ENCODE measurements at places on chromosomes 6 and 20.

DNA sequence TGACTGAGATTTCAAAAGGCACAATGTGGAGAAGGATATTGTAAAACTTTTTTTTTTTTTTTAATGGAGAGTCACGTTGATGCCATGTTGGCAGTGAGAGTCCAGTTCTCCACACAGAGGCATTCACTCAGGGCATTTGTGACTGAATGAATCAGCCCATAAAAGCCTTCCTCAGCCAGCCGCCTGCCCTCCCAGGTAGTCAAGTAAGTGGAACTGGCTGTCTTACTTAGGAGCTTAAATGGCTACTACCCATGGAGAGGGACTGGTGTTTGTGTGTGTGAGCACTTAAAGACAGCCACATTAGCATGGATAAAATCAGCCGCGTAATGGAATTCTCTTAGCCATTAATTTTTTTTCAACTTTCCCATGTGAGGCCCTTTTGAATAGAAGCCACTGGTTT lies 12.6 kb downstream of the AAR2 start:
- no peak for DNase-seq

GRCh38 chr6:91710342-91710741 lies 1123.5 kb upstream of the MAP3K7 start:
- no peak for DNase-seq

DNA sequence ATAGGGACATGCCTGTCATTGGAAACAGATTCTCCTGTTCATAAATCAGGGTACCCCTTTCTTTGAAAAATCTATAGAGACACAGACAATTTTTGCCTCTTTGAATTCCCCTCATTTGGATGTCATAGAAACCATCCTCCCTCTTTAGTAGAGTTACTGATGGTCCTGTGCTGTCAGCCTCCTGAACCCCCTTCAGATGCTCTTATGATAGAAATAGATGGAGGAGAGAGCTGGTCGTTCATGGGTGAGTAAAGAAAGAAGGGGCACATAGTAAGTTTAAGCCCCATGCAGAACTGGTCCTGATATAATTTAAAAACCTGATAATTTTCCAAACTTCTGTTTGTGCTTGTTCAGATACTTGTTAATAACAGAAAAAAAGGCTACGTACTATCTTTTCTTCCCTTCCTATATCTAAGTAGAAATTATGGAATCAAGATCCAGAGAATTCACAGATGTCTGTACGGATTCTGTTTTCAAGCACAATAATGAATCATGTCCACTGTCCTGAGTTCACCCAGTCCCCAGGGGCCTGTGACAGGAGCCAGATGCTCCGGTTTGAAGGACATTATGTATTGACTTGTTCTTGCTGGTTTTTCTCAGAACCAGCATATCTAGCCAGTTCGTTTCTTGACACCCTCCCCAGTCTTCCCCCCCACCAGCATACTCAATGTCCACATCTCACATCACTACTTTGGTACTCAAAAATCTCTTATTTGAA lies 78.1 kb downstream of the NCOA7 start:
- no peak for DNase-seq

GRCh38 chr20:3730803-3731672 lies 1.4 kb upstream of the HSPA12B start:
- no peak for DNase-seq

DNA sequence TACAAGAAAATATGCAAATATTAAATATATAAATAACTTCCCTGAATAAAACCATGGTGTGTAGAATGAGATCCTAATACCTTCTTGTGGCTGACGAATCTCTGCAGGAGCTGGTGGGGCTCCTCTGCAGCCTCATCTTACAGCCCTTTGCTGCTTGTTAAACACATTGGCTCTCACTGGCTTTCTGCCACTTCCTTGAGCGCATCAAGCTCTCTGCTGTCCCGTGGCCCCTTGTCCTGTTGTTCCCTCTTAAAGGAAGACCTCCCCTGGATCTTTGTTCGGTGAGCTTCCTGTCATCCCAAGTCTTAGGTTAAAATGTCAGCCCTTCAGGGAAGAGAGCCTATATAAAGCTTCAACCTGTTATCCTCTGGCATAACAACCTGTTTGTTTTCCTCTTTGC lies 519.6 kb downstream of the DOK5 start:
- DNase-seq: no peak

DNA sequence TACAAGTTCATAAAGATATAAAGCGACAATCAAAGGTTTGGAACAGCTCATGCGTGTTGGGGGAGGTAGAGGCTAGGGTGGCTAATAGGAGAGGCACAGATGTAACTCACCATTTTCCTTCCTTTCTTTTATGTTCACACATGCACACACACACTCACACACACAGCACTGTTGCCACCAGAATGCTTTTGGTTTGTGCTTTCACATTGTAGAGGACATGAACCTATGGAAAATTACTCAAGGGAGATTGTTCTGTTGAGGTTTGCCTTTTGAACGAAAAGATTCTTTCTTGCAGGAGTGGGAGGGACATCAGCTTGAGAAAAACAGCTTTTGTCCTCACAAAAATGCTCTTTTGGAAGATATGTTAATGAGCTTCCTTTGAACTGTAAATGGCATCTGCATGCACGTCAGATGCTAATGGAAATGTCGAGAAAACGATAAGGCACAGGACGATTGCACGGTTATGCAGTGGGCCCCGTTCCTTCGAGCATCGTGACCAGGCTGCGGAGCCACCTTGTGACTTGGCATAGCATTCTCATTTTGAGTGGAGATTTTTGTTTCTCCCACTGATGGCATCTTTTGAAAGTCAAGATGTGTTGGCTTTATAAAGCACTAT lies 724.1 kb downstream of the KIF16B start:
- no peak for DNase-seq

GRCh38 chr6:19602434-19603013 lies 234.6 kb upstream of the ID4 start:
- DNase-seq: no peak

GRCh38 chr6:170107606-170108222 lies 183.2 kb downstream of the DLL1 start:
- no peak for DNase-seq

GRCh38 chr6:45156075-45156474 lies 172.1 kb upstream of the RUNX2 start:
- DNase-seq: no peak

DNA sequence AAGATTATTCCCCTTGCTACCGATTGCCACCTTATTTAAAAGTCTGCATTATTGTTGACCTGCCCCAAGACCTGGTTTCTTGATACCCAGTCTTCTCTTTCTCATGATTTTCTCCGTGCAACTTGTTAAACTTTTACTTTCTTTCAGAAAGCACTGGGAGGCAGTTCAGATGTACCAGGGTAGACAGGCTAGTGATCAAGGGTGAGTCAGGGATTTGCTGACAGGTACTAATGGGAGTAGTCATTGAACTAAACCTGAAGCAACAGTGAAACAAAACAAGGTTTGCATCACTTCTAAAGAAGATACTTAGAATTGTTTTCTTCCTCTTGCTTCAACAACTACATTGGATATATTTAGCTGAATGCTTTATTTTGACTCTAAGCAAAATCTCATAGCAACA lies 124.4 kb downstream of the KCNQ5 start:
- peak; percentile 26 for DNase-seq

DNA sequence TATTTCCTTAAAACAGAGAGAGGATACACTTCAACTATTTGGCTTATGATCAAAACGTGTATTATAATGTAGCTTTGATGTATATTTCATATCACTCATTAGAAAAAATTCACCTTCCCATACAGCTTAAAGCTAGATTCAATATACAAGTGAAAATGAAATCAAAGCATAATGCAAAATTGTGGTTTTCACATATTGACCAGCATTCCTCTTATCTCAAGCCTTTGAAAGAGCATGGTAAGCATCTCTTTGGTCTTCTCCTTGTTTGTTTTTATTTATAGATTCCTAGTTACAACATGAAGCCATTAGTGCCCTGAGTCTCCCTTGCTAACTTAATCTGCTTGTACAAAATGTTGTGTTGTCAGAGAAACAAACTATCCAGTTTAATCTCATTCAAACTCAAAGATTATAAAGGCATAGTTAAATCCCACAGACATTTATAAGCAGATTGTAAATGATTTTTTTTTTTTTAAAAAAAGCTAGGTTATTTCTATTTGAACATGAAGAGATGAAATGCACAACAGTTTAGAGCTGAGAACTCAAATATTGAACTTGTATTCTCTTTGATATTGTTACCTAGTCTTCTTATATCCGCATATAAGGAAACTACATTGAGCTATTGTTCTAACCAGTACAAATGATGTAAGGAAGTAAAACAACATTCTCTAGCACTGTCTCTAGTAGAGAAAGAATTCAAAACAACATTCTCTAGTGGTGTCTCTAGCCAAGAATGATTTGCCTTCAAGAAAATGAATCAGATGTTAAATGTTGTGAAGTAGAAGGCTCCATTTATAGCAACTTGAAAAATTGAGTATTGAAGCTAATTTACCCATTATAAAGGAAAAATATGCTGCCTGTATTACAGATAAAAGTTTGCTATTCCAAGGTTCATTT lies 31.2 kb upstream of the SMIM28 start:
- DNase-seq: no peak

DNA sequence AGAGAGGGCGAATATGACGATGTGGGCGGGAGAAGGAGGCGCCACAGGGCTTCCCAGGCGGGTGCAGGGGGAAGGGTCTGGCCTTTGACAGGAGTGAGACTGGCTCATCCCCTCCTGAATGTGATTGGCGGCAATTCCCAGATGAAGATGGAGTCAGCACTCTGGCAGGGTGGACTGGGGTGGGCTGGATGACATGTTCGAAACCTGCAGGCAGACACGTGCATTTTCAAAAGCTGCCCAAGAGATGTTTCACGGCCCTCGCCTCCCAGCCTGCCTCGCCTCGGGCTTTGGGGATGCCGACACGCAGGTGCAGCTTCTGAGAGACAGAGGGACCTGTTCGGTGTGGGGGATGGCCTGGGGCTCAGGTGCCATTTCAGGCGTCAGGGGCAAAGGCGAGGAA lies 66.8 kb upstream of the AFDN start:
- no peak for DNase-seq

GRCh38 chr20:40703975-40704530 lies 15.0 kb upstream of the MAFB start:
- no peak for DNase-seq

DNA sequence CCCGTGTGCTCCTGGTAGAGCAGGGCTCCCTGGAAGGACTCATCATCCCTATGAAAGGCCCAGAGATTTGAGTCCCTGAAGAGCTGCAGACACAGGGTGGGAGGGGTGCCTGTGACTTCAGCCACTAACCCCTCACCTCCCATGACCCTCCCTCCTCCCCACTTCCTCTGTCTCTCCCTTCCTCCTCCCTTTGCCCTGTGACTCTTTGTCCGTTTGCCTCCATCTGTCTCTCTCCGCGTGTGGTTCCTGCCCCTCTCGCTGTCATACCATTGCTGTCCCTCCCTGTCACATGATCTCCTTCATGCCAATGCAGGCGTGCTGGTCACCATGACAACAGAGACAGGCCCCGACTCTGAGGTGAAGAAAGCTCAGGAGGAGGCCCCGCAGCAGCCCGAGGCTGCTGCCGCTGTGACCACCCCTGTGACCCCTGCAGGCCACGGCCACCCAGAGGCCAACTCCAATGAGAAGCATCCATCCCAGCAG lies 19.0 kb downstream of the EPB41L1 start:
- peak; percentile 71 for DNase-seq

- DNase-seq: no peak
These were observed 103.0 kb upstream of the MOCS1 start for GRCh38 chr6:40037271-40037670.

DNA sequence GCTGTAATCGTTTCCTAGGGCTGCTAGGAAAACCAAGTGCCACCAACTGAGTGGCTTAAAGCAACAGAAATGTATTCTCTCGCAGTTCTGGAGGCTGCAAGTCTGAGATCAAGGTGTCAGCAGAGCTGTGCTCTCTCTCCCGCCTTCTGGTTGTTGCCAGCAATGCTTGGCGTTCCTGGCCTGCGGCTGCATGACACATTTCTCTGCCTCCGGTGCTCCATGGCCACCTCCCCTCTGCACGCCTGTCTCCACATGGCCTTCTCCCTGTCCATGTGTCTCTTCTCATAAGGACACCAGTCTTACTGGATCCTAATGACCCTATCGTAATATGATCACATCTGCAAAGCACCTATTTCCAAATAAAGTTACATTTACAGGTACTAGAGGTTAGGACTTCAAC lies 91.7 kb upstream of the AKAP12 start:
- DNase-seq: no peak

DNA sequence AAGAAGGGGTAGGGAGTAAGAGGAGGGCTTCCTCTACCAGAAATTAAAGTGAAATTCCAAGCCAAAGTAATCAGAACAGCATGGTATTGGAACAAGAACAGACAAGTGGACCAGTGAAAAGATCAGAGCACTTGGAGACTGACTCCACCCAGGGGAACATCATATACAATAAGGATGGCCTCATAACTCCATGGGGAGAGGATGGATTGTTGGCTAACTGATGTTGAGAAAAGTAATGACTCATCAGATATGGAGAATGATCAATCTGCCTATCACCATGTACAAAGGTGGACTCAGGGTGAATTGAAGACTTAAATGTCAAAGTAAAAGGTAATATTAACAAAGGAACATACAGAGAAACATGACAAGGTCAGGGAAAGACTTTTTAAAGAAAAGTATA lies 12.8 kb downstream of the SLC22A3 start:
- DNase-seq: no peak

- DNase-seq: no peak
These were observed 97.9 kb upstream of the TMEM181 start for GRCh38 chr6:158461954-158462353.

DNA sequence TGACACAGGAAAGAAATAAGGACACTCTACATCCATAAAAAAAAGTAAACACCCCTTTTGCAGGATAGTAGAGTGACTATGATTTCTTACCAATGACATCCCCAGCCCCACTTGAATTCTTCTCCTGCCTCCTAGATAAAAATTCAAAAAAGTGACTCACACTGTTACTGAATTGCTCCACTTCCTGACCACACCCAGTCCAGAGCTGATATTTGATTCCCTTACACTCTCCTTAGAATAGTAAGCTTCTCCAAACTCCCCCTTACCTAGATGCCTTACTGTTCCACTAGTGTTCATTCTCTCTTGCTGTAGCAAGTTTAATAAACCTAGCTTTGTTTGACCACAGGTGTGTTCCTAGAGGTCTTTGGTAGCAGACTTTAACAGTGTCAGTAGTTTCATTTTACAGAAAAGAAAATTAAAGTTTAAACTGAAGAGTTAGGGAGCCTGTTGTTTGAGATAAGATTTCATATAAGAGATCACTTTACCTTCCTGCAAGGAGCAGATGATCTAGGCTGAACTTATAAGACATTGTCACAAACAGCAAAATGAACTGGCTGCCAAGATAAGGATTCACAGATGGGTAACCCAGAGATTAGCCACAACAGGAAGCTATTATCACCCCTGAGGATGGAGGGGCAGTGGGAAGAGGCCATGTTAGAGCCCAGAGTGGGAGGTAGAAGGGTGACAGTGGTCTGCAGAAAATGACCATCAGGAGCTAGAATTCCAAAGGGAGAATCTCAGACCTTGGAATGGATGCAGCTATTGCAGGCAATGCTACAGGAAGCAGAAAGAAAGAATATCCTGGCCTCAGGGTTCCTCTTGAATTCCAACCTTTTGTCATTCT lies 28.4 kb upstream of the BTN3A2 start:
- peak; percentile 75 for DNase-seq

DNA sequence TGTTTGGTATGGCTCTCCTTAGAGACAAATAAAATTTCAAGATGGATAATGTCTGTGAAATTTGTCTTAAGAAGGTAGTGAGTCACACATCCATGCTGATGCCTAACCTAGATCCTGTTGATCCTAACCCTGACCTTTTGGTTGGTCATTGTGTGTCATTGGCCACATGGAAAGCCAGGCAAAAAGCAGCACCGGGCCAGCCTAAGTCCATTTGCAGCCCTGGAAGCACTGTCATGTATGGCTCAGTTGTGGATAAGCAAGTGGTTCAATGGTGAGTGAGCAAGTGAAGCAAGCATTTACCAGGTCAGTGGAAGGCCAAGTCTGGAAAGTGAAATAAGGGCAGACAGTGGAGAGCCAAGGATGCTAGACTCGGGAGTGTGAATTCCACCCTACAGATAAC lies 12.1 kb upstream of the XRN2 start:
- no peak for DNase-seq

Data from NB4 (cell line).